ENCODE measurements at places on chromosomes 1 and 21.

DNA sequence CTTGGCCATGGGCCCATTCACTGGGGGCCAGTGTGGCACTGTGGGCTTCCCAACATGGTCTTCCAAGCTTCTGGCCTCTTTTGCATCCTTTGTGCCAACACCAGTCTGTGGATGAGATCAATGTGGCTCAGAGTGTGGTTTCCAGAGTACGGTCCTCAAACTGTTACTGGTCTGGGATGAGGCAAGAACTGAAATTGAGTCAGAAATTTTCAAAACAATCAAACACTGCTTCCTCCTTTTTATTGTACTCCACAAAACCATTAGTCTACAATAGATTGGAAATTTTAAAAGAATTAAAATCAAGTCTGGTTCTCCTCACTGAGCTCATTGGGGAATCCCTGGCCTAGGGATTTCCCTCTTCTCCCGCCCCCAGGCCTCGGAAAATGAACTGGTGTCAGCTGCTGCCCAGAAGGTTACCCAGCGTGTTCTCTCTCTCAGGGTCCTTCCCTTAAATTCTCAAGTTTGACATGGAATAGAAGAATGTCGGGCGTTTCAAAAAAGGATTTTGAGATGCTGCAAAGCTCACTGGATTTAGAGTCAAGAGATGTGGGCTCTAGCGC, 222.0 kb downstream of the SDCCAG8 start:
- DNase-seq, result no peak

- DNase-seq, result peak; percentile 70
Measured at GRCh38 chr1:91608876-91609275, 108.2 kb downstream of the CDC7 start.

- DNase-seq, result no peak
Measured at GRCh38 chr21:35791541-35792325, 268.6 kb downstream of the SETD4 start.

DNA sequence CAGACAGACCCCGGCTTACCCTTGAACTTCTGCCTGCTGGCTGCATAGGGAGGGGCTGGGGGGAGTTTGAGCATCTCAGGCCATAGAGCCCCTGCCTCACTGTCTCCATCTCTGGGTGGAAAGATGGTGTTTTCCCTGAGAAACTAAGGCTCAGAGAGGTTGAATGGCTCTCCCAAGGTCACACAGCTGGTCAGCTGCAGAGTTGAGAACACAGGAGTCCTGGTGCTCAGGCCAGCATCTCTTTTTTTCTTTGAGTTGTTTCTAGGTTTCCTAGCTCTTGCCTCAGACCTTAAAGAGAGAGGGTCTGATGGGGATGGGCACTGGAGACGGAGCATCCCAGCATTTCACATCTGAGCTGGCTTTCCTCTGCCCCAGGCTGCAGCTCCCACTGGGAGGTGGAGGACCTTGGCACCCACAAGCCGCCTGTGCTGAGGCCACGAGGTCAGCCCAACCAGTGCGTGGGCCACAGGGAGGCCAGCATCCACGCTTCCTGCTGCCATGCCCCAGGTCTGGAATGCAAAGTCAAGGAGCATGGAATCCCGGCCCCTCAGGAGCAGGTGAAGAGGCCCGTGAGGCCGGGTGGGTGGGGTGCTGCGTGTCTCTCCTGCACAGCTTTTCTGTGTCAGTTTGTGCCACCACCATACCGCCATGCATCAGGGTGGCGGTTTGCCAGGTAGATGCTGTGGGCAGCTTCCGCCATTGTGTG, 21.8 kb downstream of the PCSK9 start:
- DNase-seq, result no peak

DNA sequence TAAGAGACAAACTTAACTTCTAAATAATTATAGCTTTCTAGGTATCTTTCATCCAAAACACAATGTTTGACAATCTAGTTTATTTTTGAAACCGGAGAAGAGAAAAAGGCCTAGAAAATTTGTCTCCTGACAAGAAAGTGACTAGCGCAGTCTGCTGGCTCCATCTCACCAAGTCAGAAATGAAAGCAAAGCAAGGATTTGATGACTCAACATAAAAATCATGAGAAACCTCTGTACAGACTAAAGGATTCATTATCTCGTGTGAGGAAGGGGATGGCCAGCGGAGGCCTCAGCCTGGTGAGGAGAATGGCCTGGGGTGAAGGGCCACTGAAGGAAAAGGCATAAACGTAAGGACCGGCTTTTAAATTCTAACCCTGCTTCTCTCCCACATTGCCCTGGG, 20.0 kb upstream of the TSNAX start:
- DNase-seq, result no peak

GRCh38 chr1:174923820-174924219, 75.9 kb upstream of the CACYBP start:
- DNase-seq, result no peak

GRCh38 chr1:3274972-3275371, 179.5 kb upstream of the ARHGEF16 start:
- no peak for DNase-seq

DNA sequence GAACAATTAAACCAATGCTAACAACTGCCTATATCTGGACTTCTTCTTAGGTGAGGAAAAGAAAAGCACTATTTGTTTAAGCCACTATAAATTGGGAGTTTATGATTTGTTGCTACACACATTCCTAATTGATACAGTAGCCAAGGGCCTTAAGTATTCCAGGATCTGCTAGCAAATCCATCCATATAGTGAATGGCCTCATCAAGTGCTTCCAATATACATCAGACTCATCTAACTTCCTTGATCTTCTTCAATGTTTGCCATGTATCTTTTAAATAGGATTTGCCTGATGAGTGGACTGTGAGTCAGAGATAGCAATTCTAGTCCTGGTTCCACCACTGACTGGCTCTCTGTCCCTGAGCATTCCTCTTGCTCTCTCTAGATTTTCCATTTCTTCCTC, 430.2 kb downstream of the OMA1 start:
- no peak for DNase-seq

GRCh38 chr1:92843429-92844352, 11.9 kb downstream of the RPL5 start:
- no peak for DNase-seq

GRCh38 chr1:82161700-82162141, 361.0 kb downstream of the ADGRL2 start:
- DNase-seq, result peak; percentile 34

DNA sequence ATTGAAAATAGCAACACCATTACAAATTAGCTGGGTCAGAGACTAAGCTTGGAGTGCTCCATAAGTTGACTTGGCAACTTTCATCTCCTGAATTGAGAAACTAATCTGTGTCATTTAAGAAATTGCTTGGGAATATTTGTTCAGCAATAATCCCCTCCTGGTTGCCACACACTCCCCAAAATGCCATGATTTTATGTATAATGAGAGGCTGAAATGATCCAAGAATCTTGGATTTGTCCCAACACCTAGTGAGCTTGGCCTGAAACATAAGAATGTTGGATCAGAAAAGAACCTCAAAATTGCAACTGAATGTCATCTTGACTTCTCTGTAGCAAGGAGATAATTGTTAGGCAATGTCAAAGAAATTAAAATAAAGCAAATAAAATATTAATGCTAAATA, 805.9 kb upstream of the ADAMTS5 start:
- DNase-seq, result peak; percentile 25

- no peak for DNase-seq
Measured at GRCh38 chr1:162939035-162939434, 78.1 kb upstream of the CCDC190 start.

- no peak for DNase-seq
Measured at GRCh38 chr1:167755654-167756053, 33.9 kb downstream of the MPZL1 start.

GRCh38 chr21:37040212-37040611, 32.7 kb downstream of the PIGP start:
- no peak for DNase-seq

GRCh38 chr1:208551633-208552320, 307.6 kb upstream of the PLXNA2 start:
- no peak for DNase-seq

DNA sequence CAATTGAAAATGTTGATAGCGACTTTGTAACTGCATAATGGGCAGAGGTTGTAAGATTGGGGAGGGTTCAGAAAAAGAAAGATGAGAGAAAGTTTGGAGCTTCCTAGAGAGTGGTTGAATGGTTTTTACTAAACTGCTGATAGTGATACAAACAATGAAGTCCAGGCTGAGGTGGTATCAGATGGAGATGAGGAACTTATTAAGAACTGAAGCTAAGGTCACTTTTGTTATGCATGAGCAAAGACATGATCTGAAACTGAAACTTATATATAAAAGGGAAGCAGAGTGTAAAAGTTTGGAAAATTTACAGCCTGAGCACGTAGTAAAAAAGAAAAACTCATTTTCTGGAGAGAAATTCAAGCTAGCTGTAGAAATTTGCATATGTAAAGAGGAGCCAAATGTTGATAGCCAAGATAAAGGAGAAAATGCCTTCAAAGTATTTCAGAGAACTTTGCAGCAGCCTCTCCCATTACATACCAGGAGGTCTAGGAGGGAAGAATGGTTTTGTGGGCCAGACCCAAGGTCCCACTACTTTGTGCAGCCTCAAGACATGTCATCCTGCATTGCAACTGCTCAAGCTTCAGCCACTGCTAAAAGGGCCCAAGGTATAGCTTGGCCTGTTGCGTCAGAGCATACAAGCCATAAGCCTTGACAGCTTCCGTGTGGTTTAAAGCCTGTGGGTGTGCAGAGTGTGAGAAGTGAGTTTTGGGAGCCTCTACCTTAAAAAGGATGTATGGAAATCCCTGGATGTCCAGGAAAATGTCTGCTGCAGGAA, 843.9 kb downstream of the AMY1C start:
- no peak for DNase-seq

- no peak for DNase-seq
Measured at GRCh38 chr1:36471830-36472641, 7.9 kb upstream of the MRPS15 start.

GRCh38 chr1:155968670-155969069, 9.7 kb downstream of the ARHGEF2 start:
- no peak for DNase-seq

- DNase-seq, result no peak
Measured at GRCh38 chr1:3139871-3140361, 70.9 kb downstream of the PRDM16 start.

DNA sequence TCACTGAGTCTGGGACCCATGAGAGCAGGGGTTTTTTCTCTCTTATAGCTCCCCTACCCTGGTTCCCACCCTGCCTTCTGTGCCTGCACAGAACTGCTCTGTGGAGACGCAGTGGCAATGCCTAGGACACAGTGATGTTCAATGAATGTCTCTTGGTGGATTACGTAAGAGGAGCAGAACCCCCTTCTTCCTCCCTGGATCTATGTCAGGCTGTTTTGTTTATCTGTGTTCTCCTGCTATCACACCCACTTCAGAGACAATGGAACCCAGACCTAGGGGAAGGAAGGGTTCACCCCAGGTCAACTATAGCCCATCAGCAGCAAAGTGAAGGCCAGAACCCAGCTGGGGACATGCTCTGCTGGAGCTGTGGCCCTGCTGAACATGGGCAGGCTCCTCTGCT, 2.0 kb downstream of the HPCAL4 start:
- DNase-seq, result no peak

GRCh38 chr1:29125237-29125641, 1.5 kb upstream of the TMEM200B start:
- DNase-seq, result no peak

GRCh38 chr1:244097523-244098405, 46.7 kb downstream of the ZBTB18 start:
- no peak for DNase-seq

DNA sequence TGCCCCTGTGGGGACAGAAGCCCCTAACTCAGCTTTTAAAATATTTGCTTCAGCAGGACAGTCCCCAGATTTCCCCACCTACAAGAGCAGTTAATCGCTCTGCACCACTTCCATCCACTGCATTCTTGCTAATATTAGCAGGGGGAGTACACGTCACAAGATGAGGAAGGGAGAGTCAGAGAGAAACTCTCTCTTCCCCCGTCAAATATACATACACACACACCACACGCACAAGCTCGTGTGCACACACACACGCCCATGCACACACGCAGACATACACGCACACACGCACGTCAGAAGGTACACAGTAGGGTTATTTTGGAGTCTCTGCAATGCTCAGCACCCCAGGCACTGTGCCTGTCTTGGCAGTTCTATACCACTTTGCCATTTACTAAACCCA, 2.1 kb downstream of the CLCA1 start:
- DNase-seq, result no peak

Measured in fibroblast of skin of left quadriceps (primary cell).